ENCODE measurements at places on chromosomes 6 and 20. TPM values are rescaled to one million over a fixed set of nuclear protein-coding genes. Genes with fewer than 3 reads are reported as not detected.

PNLDC1 gene
- polyA plus RNA-seq = not detected

PPP2R5D gene
- 34.0 TPM for polyA plus RNA-seq

RAMACL gene
- polyA plus RNA-seq = not detected

EYS gene
- 0.21 TPM for polyA plus RNA-seq

Measured in naive thymus-derived CD4-positive, alpha-beta T cell (primary cell).